ENCODE measurements at places on chromosomes 6 and 20.

DNA sequence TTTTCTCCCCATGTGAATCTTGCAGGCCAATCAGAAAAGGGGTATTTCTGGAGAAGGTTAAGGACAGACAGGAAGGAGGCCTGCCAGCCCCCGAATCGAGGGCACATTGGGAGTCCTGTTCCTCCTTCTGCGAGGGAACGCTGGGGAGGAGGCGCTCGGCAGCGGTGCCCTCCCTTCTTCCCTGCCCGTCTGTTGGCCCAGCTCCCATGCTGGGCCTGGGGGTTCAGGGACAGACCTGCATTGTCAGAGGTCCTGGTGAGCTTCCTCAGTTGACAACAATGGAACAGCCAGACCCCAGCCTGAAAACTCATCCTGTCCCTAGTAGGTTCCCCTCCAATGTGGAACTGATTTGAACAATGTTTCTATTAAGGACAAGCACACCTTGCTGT lies 15.1 kb upstream of the SYNJ2 start:
- DNase-seq, result no peak

- DNase-seq, result peak; percentile 93
These were observed 291.9 kb upstream of the PRDM1 start for GRCh38 chr6:105794239-105794638.

- peak; percentile 67 for DNase-seq
These were observed 474 bp downstream of the CEBPB start for GRCh38 chr20:50191065-50191543.

- no peak for DNase-seq
These were observed 7.9 kb upstream of the CHRNA4 start for GRCh38 chr20:63369024-63369530.

DNA sequence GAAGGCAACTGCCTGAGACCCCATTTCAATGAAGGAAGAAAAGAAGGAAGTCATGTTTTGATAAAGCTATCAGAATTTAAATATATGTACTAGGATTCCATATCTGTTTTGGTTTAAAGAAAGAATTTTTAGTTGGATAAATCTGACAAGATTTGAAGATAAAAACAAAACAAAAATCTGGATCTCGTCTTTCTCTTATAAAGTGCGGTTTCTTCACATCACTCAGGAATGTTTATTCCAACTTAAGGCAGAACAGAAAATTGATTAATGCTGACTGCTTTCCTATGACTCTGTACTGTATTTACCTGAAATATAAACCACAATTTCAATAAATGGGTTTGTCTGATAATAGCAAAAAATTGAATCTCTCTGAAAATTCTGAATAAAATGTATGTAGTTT lies 439.7 kb downstream of the RFPL4B start:
- DNase-seq, result no peak

DNA sequence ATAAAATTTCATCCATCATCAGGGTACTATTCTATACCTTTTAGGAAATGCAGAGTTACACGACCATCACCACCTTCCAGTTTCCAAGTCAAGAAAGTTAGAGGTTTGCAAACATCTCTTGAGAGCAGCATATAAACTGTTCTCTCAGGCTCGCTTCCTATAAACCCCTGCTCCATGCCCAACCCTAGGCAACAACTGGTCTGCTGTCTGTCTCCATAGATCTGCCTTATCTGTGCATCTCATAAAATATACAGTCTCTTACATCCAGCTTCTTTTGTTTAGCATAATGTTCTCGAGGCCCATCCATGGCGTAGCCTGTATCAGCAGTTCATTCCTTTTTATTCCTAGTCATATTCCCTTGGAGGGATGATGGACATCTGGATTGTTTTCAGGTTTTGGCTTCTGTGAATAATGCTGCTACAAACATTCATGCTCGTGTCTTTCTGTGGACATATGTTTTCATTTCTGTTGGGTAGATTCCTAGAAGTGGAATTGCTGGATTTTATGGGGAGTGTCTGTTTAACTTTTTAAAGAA lies 6.1 kb downstream of the PTPRT start:
- no peak for DNase-seq

- no peak for DNase-seq
These were observed 21.9 kb downstream of the ADTRP start for GRCh38 chr6:11756726-11757125.

GRCh38 chr20:8858181-8858787 lies 210.6 kb upstream of the PLCB4 start:
- DNase-seq, result no peak

- DNase-seq, result no peak
These were observed 49.8 kb downstream of the RNASET2 start for GRCh38 chr6:166906376-166907044.

DNA sequence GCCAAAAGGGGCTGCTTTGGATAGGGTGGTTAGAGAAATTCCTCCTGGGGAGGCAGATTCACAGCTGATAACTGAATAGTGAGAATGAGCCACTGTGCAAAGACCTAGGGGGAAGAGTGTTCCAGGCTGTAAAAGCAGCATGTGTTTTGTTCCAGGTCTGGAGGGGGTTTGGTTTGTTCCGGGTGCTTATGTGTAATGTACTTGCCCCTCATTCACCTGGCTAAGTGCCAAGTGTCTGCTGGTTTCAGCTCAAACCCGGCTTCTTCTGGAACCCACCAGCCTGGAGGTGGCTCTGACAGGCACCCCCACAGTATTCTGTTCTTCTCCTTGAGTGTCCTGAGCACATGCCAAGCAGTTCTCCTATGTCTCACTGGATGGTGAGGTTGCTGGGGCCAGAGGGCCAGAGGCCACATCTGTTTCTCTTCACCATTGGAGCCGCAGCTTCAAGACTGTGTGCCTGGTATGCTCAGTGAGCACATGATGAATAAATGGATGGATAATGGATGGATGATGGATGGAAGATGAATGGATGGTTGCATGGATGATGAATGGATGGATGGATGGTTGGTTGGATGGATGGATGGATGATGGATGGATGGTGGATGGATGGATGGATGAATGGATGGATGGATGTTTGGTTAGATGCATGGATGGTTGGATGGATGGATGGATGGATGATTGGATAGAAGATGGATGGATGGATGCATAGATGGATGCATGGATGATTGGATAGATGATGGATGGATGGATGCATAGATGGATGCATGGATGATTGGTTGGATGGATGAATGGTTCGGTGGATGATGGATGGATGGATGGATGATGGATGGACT lies 227.6 kb downstream of the BMP7 start:
- DNase-seq, result no peak

- DNase-seq, result peak; percentile 68
These were observed 543.2 kb upstream of the EPHA7 start for GRCh38 chr6:93962566-93962965.

- no peak for DNase-seq
These were observed 36.8 kb upstream of the GSTA3 start for GRCh38 chr6:52946306-52946705.

DNA sequence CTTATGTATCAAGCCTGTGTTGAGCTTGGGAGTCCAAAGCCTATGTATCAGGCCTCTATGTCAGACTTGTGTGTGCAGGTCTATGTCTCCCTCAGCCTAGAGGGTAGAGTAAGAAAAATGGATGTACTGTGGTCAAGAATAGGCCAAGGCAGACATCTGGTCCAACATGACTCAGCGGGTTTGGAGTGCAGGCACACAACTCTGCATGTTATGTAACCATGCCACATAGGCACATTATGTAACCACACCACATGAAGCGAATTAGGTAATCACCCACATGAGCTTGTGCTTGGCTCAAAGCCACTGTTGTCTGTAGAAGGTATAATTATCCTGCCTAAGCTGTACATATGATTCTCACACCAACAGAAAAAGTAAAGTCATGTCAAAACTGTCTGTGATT lies 1190.5 kb upstream of the EYS start:
- DNase-seq, result peak; percentile 7

DNA sequence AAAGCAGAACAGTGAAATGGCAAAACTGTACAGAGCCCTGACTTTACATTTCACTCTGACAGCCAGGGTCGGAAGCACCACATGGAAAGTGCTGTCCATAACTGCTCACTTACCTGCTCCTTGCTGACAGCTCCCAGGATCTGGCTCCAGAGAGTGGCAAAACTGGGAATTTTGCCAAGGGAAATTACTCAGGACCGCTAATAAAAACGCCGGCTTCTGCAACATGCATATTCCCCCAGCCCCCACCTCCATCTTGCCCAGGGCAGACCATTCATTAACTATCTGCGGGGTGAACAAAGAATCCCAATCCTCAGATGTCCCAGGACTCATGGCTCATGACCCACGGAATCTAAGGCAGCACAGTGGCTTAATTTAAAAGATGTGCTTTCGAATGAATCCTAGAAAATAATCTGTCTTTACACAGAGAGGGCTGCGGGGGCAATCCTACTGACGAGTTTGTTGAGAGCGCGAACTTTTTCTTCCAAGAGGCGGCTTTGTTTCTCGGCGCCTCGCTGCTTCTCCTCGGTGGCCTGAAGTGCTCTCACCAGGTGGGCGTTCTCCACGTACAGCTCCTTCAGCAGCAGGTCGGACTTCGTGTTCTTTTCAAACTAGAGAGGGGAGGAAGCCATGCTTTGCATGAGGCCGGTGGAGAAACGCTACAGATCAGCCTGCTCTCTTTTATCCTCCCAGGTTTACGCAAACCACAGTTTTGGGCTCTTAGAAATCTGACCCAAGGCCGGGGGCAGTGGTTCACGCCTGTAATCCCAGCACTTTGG lies 45.8 kb downstream of the GINS1 start:
- no peak for DNase-seq

DNA sequence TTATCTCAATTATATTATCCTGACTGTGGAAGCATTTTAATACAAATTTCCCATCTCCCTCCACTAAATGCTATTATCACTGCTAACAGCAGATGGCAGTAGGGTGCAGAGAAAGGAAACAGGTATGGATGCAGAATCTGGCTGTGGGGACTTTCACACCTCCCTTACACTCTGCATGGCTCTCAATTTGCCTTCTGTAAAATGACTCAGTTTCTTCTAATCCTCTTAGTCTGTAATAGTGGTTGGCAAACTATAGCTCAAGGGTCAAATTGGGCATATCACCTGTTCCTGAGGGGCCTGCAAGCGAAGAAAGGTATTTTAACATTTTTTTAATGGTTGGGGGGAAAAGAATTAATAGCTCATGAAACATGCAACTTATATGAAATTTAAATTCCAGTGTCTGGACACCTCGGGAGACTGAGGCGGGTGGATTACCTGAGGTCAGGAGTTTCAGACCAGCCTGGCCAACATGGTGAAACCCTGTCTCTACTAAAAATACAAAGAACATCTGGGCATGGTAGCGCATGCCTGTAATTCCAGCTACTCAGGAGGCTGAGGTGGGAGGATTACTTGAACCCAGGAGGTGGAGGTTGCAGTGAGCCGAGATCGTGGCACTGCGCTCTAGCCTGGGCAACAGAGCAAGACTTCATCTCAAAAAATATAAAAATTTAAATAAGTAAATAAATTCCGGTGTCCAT lies 83.5 kb downstream of the ZMYND8 start:
- peak; percentile 66 for DNase-seq

- no peak for DNase-seq
These were observed 152.1 kb downstream of the DTNBP1 start for GRCh38 chr6:15510536-15511247.

DNA sequence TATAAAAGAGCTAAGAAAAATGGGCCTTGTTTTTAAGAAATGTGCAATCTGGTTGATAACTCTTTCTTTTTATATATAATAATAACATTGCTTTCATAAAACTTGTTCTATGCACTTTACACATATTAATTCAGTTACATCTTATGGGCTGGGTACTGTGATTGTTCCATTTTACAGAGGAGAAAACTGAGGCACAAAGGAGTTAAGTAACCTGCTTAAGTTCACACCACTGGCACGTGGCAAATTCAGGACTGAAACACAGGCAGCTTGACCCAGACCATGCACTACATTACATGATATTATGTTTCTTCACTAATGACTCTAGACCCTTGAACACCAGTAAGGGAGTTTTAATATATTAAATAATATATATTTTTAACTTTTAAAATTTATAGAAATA lies 15.4 kb upstream of the IYD start:
- DNase-seq, result no peak

DNA sequence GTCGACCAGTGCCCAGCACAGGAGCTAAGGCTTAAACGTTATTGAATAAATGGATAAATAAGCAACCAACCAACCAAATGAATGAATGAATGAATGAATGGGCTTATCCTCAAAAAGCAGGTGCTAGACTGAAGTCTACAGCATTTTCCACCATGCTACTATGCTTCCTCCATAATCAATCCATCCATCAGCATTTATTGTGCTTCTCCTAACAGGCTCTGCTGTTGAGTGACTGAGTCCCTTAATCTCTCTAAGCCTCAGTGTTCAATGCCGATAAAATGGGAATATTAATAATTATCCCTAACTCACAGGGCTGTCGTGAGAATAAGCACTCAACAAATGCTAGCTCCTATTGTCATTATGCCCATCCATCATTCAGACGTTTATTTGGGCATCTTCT lies 4.6 kb upstream of the NOL4L start:
- DNase-seq, result no peak

DNA sequence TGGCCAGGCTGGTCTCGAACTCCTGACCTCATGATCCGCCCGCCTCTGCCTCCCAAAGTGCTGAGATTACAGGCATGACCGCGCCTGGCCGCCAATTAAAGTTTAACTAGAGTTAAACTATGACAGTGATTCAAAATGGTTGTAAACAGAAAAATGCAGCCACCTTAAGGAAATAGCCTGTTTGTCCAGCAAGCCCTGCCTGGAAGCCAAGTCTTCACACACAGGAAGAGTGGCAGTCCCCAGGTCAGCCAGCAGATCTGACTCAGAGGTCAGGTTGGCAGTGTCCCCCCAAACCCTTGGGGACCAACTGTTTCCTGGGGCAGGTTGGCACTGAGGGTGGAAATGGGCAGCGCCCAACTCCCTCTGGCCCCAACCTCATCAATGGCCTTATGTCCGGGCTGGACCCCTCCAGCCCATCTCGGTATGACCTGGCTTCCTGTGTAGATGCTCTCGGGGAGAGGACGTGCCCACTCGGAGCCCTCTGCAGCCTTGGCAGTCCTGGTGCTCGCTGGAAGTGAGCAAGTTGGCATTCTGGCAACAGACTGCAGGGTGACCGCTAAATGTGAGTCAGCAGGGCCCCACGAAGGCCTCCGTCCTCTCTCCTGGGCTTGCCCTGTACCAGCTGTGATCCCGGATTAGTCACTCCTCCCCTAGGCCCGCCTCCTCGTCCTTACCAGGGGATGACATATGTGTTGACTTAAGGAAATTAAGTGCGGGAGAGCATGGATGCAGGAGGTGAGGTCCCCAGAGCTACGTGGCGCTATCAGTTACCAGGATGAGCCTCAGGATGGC lies 9.7 kb upstream of the HSP90AB1 start:
- peak; percentile 96 for DNase-seq

DNA sequence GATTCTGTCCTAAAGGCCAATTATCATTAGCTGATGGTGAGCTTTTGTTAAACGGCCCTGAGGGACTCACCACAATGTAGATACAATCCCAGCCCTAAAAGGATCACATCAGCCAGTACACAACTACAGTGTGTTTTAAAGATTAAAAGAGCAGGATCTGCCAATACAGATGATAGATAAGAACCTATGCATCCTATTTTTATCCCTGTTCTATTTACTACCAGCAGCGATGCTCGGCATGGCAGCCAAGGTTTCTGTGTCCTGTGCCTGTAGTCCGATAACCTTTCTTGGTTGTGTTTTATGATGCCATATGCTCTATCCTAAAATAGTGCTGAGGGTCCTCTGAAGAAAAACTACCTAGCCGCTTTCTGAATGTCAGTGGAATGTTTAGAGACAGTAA lies 289.4 kb downstream of the PHACTR1 start:
- DNase-seq, result no peak

- no peak for DNase-seq
These were observed 47.4 kb downstream of the SLC35B3 start for GRCh38 chr6:8387942-8388437.

- no peak for DNase-seq
These were observed 386.6 kb downstream of the NKAIN2 start for GRCh38 chr6:124190256-124190655.

- no peak for DNase-seq
These were observed 48.3 kb downstream of the ADGRF1 start for GRCh38 chr6:46993846-46994245.

Data from suppressor macrophage (primary cell).